ENCODE measurements at places on chromosomes 7 and 10.

- DNase-seq, result no peak
Measured at GRCh38 chr10:43688348-43688892, 39.7 kb upstream of the ZNF32 start.

DNA sequence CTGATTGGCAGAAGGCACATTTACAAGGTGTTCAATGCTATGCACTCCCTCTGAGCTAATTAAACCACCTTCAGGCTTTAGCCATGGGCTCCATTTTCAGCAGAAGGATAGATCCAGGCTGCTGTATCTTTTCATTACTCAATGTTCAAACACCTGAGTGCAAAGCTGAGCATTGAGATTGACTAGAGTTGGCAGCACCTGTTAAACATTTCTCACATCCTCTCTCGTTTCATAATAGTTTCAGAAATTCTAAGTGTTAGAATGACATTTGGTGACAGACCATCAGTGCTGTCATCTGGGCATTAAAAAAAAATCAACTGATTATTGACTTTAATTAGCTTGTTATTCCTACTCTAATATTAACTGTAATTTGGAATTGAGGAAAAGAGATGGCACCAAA, 187.1 kb upstream of the SEMA3E start:
- DNase-seq, result no peak

DNA sequence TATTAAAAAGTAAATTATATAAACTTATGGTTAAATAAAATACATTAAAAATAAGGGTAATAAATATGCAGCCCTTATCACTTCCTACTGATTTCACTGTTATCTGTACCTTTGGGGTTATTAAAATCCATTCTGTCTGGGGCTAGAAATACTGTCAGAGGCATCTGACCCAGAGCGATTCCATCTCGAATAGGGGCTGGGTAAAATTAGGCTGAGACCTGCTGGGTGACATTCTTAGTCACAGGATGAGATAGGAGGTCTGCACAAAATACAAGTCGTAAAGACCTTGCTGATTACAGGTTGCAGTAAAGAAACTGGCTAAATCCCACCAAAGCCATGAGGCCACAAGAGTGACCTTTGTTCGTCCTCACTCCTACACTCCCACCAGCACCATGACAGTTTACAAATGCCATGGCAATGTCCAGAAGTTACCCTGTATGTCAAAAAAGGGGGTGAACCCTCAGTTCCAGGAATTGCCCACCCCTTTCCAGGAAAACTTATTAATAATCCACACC, 77.6 kb downstream of the COBL start:
- DNase-seq, result no peak

- DNase-seq, result no peak
Measured at GRCh38 chr10:118041316-118041715, 5.4 kb downstream of the RAB11FIP2 start.

GRCh38 chr10:11682267-11682683, 59.9 kb upstream of the ECHDC3 start:
- no peak for DNase-seq

GRCh38 chr7:7671361-7671760, 30.8 kb downstream of the UMAD1 start:
- no peak for DNase-seq

GRCh38 chr10:84341983-84342382, 13.6 kb downstream of the CCSER2 start:
- no peak for DNase-seq

- no peak for DNase-seq
Measured at GRCh38 chr10:79084972-79085597, 16.3 kb downstream of the ZMIZ1 start.

- no peak for DNase-seq
Measured at GRCh38 chr10:95755511-95756004, 405 bp upstream of the ENTPD1 start.

GRCh38 chr7:87364246-87364645, 18.8 kb downstream of the CROT start:
- no peak for DNase-seq

- no peak for DNase-seq
Measured at GRCh38 chr7:157713591-157713990, 376.8 kb downstream of the DNAJB6 start.

GRCh38 chr10:84428711-84429110, 100.3 kb downstream of the CCSER2 start:
- DNase-seq, result no peak

DNA sequence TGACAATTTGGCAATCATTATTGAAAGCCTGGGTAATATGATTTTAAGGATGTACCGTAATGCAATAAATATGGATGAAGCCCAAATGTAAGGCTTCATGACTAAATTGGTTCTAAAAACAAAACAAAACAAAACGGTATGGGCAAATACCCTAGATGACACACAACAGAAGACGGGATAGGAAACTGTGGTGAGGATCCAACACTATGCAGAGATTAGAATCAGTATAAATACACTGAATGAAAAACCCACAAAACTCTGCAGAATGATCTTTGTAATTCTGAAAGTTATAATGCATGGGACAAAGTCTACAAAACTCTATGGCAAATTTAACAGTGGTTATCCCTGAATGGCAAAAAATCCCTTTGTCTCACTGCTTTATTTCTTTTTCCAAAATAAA, 57.6 kb downstream of the MALSU1 start:
- no peak for DNase-seq

DNA sequence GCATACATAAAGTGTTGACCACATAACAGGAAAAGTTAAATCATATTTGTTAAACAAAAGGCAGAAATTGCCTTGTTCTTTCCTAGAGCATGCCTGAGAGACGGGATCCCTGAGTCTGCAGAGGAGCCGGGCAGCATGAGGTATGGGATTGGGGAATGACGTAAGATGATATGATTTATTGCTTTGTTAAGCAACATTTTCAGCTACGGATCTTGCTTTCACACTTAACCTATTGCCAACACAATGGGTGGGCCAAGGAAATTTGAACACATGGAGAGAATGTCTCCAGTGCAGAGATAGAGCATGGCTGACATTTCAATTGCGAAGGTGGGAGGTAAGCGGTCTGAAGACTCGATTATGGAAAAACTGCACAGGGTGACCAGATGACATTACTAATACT, 76.7 kb downstream of the EMX2 start:
- DNase-seq, result no peak

DNA sequence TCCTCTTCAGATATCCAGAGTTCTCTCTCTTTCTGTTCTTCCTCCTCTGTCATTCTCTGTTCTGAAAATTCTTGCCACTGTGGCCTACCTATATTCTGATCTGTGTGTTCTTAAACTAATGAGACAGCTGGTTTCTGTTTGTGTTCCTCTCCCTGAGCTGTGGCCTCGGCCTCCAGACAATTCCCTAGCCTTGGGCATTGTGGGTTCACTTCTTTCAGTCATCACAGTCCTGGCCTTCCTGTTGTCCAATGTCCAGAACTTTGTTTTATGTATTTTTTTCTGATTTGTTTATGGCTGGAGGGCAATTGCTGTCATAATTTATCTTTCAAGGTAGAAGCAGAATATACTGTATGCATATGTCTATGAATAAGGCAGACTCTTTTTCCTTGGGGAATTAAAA, 173.2 kb upstream of the MTPN start:
- DNase-seq, result no peak

DNA sequence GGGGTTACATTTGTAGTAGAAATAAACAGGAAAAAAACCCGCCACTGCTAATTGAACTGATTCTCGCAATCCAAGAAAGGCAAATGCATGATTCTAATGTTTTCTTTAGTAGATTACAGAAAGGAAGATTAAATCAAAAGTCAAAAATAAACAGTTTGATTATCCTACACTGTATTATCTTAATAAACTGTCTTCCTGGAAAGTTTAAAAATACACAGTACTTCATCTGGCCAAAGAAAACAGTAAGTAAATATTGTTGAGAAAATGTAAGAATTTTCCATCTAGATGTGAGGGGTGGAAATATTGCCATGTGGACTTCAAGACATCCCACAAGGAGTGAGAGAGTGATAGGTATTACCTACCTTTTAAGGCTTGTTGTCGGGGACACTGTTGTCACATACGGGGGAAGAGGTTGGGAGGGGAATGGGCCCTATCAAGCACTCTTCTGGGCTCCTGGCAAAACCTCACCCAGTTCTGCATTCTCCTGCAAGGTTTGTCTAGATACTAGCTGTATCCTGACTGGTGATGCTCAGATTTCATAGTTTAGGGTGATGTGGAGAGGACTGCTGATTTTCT, 17.8 kb downstream of the GRK5 start:
- DNase-seq, result no peak

GRCh38 chr7:36406156-36406555, 16.5 kb downstream of the ANLN start:
- no peak for DNase-seq

- DNase-seq, result no peak
Measured at GRCh38 chr10:93745408-93746065, 12.2 kb upstream of the LGI1 start.

DNA sequence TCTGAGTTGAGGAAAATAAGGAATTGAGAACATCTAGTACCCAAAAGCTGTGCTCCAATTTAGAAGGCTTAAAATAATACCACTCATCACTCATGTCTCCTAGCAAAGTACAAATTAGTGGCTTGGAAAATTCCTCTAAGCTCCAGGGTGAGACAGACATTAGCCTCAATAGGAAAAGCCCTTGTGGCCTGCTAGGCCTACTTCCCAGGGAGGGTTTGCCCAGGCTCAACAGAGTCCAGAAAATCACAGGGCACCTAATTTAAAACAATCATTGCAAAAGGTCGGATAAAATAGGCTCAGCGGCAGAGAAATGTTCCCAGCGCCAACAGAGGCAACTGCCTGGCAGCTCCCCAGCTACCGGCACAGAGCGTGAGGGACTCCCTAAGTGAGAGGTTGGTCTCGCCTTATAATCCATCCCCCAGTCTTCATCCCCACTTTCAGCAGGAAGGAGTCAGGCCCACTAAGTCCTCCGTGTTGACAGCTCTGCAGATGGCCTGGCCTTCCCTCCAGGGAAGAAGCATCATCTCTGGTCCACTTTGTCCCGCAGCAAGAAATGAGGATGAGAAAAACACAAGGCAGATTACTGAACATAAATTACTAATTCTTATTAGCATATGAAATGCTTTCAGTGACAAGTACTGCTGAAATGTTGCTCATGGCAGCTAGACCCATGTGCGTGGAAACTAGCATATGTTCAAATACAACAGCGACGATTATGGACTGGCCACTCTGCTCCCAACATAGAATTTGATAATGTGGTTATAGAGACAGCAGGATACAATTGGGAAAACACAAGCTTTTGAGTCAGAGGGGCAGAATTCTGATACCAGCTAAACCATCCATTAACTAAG, 1177.7 kb upstream of the AUTS2 start:
- no peak for DNase-seq

DNA sequence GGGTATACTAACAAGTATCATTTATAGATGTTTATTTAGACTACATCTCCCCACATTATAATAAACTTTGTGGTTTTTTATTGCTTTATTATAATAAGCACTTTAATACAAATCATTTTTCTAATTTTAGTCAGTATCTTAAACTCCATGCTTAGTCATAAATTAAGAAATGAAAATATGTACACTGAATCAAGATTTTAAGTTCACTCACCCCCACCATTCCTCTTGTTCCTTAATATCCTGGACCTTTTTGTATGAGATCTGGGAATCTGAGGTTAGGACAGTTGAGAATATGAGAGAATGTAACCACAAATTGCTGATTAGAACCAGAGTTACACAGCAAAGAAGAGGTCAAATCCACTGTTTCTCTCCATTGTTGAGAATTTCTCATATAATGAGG, 93.6 kb upstream of the WNT16 start:
- no peak for DNase-seq

DNA sequence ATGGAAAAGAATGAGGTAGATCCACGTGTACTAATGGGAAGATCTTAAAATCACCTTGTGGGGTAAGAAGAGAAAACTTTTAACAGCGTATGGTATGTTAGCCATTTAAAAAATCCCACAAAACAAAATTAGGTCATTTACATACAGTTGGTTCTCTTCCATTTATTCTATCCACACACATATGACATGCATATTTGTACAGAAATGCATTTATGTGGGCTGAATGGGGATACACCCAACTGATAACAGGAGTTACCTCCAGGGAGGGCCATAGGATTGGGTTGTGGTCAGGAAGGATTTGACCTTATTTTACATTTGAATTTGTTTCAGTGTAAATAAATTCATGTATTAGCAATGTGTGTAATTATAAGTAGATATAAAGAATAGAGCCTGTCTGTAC, 71.5 kb downstream of the MCMBP start:
- DNase-seq, result no peak

Measured in effector memory CD4-positive, alpha-beta T cell (primary cell).